ENCODE measurements at places on chromosomes 12 and 14.

DNA sequence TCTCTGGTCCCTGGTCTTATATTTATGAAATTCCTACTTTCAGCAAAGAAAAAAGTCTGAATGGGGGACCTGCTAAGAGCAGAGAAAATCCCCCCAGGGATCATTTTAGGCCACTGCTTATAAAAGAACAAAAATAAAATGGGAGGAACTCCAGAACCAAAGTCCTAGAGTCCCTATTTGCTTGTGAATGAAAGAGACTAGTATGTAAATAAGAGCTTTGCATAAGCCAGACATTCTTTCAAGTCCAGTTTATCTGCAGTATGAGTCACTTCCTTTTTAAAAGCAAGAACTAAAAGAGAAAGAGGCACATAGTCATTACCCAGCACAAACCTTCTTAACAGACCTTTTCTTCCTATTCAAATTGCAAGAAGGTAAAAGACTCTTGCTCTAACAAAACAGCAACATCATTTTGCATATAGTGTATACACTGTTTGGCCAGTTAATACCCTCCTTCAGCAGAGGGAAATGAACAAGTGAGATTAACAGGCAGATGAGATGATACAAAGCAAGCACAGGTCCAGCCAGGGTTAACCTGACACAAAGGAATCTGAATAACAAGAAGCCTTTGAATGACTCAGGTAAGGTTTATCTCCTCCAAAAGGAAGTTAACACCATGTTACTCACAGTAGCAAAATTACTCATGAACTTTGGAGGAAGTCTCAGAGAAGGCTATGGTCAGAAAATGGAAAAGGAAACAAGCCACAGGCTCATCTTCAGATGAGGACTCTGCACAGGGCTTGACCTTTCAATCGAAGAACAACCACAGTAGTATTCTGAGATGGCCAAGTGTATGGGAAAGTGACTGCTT, 87.3 kb downstream of the PHLDA1 start:
- DNase-seq: no peak

- DNase-seq: no peak
Measured at GRCh38 chr12:70508178-70508577, 129.1 kb downstream of the PTPRB start.

- no peak for DNase-seq
Measured at GRCh38 chr12:77746096-77746495, 84.6 kb upstream of the NAV3 start.

GRCh38 chr14:95759941-95760340, 46.0 kb upstream of the TCL1A start:
- no peak for DNase-seq

DNA sequence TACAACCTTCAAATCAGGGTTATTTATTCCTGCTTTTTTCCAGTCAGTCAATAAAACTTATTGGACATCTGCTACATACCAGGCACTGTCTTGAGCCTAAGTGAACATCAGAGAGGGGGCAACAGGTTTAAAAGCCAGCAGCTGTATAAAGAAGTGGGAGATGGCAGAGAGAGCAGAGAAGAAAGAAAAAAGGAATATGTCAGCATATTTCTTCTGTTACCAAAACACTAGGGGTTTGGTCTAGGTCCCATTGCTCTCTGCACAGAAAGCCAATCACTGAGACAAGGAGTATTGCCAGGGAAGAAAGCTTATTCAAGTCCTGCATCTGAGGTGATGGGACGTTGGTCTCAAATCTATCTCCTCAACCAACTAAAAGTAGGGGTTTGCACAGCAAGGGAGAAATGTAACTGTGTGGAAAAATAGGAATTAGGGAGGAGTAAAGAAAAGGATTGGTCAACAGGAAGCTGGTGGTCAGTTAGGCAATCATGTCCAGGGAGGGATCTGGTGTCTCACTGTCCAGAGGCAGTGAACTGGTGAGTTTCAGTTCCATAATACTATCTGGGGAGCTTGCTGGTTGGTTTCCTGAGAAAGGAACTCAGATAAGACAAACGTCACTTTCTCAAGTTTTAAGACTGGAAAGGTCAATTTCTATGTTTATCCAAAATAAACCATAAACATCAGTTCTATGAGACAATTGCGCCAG, 107.5 kb downstream of the PHLDA1 start:
- no peak for DNase-seq
